ENCODE measurements at places on chromosomes 12 and 14. TPM values are rescaled to one million over a fixed set of nuclear protein-coding genes. Genes with fewer than 3 reads are reported as not detected.

HOXC6 gene
- 4.6 TPM for total RNA-seq

GPR65 gene
- not detected for total RNA-seq

GLI1 gene
- 9.9 TPM for total RNA-seq

KCNMB4 gene
- total RNA-seq, result 0.18 TPM

PPP1R36 gene
- 0.33 TPM for total RNA-seq

SLC25A21 gene
- total RNA-seq, result 1.6 TPM

PDZRN4 gene
- total RNA-seq, result not detected

TAS2R20 gene
- total RNA-seq, result not detected

PRR13 gene
- total RNA-seq, result 388 TPM

KLHL28 gene
- 5.9 TPM for total RNA-seq

OR6C2 gene
- not detected for total RNA-seq

C12orf57 gene
- total RNA-seq, result 309 TPM

TUBA1C gene
- total RNA-seq, result 1,891 TPM

HOTAIR gene
- 0.24 TPM for total RNA-seq

KRT74 gene
- total RNA-seq, result not detected

LGALS3 gene
- total RNA-seq, result 192 TPM

FRMD6 gene
- 25.7 TPM for total RNA-seq

SERPINA5 gene
- total RNA-seq, result 0.29 TPM

SLC7A8 gene
- 0.24 TPM for total RNA-seq

ADIPOR2 gene
- 56.4 TPM for total RNA-seq

LRRC43 gene
- total RNA-seq, result 0.17 TPM

USP44 gene
- 0.23 TPM for total RNA-seq

GNG2 gene
- total RNA-seq, result 3.2 TPM

COCH gene
- 20.4 TPM for total RNA-seq

TEX22 gene
- total RNA-seq, result 0.24 TPM

TMEM119 gene
- not detected for total RNA-seq

SIX6 gene
- total RNA-seq, result not detected

CLEC4A gene
- not detected for total RNA-seq

HOXC11 gene
- 0.51 TPM for total RNA-seq

TAS2R42 gene
- total RNA-seq, result not detected

KRT77 gene
- not detected for total RNA-seq

PTPN6 gene
- 10.3 TPM for total RNA-seq

LMO3 gene
- total RNA-seq, result not detected

ASCL1 gene
- not detected for total RNA-seq

B4GALNT1 gene
- total RNA-seq, result 46.5 TPM

GUCY2C gene
- total RNA-seq, result 0.01 TPM

HRK gene
- 0.50 TPM for total RNA-seq

ZNF268 gene
- 20.0 TPM for total RNA-seq

GALNT4 gene
- 5.1 TPM for total RNA-seq

CCDC196 gene
- not detected for total RNA-seq

BHLHE41 gene
- total RNA-seq, result 0.57 TPM

MDGA2 gene
- total RNA-seq, result not detected
